Stimulated activated CD8-positive, alpha-beta memory T cell treated with anti-CD3 and anti-CD28 coated beads, Interleukin-4, amount 100 ng/mL, for 1 hour (primary cell): ENCODE measurements at places on chromosomes 12 and 14.

- no peak for DNase-seq
Measured at GRCh38 chr12:41899577-41899976, 245.1 kb downstream of the GXYLT1 start.

DNA sequence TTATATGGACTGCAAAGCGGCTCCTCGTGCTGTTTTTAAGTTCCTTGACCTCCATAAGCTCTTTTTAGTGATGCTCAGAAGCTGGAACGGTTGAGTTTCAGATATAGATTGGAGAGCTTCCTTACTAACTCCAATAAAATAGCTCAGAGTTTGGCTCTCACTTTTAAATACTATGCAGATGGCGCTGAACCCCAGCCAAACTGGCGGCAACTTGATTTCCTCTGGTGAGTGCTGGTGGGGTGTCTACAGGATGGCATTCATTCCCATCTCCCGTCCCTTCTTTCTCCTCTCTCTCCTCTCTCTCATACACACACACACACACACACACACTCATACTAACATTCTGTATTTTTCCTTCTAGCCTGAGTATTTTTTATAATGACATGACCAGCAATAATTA, 346.3 kb downstream of the ETNK1 start:
- no peak for DNase-seq

GRCh38 chr12:106369624-106370346, 12.2 kb downstream of the POLR3B start:
- DNase-seq = no peak

DNA sequence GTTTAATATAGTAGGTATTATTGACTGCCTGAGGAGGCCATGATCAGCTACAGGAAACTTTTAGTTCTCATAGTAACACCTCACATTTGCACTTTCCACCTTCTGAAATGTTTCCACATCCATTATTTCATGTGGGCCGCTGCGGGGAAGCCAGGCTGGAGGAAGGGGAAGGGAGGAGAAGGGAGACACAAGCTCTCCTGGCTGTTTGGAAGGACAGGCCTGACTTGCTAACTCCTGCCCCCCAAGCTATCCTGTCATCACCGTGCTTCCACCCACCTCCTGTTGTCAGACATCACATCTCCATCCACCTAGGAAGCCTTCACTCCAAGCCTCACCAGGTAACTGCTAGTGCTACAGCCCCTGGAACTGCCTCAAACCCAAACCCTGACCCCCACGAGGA, 9.5 kb downstream of the DPF3 start:
- no peak for DNase-seq

GRCh38 chr14:65879248-65880009, 466.9 kb downstream of the FUT8 start:
- DNase-seq = no peak
